ENCODE measurements at places on chromosomes 2 and 18.

GRCh38 chr2:152407806-152408205, 72.8 kb downstream of the FMNL2 start:
- DNase-seq = no peak

DNA sequence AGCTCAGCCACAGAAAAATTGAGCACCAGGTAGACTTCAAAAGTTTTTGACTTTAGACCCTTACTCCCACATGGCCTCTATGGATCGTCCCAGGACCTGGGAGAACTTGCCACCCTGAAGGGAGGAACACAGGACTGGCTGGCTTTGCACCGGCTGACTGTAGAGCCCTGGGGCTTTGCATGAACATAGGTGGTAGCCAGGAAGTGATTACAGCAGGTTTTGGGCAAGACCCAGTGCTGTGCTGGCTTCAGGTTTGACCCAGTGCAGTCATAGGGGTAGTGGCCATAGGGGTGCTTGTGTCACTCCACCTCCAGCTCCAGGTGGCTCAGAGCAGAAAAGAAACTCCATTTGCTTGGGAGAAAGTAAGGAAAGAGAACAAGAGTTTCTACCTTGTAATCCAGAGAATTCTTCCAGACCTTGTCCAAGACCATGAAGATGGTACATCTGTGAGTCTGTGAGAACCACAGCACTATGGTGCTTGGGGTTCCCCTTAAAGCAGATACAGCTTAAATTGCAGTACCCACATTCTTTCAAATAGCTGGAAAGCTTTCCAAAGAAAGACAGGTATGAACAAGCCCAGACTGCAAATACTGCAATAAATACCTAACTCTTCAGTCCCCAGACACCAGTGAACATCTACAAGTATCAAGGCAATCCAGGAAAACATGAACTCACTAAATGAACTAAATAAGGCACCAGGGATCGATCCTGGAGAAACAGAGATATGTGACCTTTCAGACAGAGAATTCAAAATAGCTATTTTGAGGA, 13.0 kb upstream of the SESTD1 start:
- DNase-seq = no peak

DNA sequence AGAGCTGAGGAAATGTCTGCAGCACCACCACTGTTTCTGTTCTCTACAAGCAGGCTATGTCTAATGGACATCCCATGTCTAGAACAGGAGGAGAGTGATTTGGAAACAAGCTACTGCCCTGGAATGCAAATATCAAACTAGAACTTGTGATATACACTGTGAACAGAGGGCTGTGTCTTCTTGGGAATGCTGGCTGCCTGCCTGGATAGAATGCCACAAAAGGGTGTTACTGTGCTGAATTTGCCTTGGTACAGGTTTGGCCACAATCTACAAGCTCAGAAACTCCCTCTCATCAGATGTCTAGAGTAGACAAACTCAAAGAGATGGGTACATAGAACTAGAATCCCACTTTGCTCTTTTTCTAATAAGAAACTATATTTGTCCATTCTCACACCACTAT, 170.5 kb downstream of the NYAP2 start:
- DNase-seq = no peak

DNA sequence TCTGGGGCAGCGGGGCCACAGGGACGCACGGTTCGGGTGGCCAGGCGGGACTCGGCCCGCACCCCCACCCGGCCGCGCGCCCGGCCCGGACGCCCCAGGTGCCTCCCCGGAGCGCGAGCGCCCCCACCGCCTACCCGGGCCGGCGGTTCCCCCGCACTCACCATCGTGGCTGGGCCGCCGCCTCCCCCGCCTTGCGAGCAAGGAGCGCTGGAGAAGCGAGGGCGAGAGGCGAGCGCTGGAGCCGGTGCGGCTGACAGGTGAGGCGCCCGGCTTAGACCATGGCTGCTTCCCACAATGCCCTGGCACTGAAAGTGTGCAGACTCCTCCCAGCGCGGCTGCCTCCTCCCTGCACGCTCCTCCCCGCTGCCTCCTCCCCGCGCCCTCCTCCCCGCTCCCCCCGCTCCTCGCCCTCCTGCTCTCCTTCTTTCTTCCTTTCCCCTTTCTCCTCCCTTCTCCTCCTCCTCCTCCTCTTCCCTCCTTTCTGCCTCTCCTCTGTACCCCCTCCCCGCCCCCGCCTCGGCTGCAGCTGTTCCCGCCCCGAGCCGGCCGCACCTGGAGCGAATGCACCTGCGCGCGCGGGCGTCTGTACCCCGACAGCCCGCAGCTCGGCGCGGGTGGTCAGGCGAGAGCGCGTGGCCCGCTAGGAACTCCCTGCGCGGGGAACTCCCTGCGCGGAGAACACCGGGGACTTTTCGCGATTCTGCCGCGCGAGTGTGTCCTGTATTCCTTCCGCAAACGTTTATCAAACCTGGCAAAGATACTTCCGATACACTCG, at the start of gene AP1S3:
Gene AP1S3 (minus strand): TSS at position 296 of the 775 bp plus-strand sequence. CDS start 132 bp downstream, at position 164.
- DNase-seq = no peak

DNA sequence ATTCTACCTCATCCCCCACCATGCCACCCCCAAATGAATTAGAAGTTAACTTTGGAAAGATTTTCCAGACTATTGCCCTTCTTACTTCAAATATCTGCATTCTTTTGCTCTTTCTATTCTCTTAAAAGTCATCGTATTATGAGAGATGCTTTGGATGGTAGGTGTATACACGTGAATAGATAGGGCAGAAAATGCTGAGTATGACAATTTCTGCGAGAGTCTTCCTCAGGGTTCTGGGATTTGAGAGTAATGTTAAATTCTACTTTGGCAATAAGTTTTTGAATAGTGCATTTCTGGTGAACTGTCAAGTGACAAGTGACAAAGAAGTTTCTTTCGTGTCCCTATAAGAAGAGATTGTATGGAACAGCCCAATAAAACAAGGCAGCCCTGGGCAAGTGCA, 137.6 kb upstream of the DSEL start:
- no peak for DNase-seq

DNA sequence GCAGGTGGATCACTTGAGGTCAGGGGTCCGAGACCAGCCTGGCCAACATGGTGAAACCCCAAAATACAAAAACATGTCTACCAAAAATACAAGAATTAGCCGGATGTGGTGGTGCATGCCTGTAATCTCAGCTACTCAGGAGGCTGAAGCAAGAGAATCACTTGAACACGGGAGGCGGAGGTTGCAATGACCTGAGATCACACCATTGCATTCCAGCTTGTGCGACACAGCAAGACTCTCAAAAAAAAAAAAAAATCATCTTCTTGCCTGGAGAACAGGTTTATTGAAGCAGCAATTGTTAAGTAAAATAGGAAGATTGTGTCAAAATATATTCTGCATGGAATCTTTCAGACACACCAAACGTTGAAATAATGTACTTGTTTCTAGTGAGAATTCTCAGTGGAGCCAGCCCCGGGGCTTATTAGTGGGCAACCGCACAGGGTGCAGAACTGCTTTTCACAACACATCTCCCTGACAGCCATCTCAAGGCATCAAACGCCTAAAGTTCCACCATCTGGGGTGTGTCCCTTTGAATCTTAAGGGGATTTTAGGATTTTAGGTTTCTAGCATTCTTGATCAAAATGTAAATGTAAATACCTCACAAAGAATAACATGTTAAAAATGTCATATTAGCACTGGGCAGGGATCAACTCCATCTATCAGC, 28.6 kb upstream of the PPP4R1 start:
- no peak for DNase-seq

DNA sequence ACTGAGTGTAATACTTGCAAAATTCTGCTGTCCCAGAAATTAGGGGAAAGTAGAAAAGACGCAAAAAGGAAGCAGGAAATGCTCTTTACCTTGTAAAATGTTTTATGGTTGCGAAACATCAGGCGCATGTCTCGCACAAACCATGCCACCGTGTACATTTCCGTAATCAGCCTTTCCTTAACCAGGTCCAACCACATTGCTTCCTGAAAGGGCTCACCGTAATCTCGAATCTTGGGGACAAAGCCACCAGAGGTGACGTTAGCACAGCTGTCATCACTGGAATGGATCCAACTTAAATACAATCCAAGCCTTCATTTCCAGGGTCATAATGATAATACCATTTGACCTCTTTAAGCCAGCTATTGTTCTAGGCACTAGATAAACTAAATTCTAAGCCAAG, 49.3 kb downstream of the SP110 start:
- DNase-seq = no peak

- DNase-seq = no peak
Measured at GRCh38 chr18:22489704-22490103, 72.0 kb upstream of the CTAGE1 start.

GRCh38 chr2:216103213-216103612, 5.9 kb upstream of the XRCC5 start:
- DNase-seq = no peak

DNA sequence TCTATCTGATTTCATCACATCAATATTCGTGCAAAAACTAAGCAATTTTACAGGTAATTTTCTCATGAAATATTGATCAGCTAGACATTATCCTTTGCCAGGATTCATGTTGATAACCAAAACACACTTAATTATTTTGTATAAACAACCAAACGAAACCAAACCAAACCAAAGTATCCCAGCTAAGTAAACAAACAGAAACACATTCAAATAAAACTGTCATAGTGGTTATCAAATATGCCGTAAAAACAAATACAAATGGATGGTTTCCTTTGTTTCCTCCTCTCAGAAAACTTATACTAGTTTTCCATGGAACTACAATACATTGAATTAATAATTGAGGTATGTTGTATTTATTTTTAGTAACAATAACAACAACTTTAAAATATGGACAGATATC, 777.4 kb downstream of the DSC3 start:
- no peak for DNase-seq

Data from AG04449 (cell line).